ENCODE measurements at places on chromosomes 2 and 18. TPM values are rescaled to one million over a fixed set of nuclear protein-coding genes. Genes with fewer than 3 reads are reported as not detected.

CROCC2 gene
- total RNA-seq, result not detected

LOXHD1 gene
- not detected for total RNA-seq

TLX2 gene
- total RNA-seq, result not detected

ITGA4 gene
- total RNA-seq, result 1.6 TPM

UGT1A8 gene
- not detected for total RNA-seq

C2orf66 gene
- total RNA-seq, result 0.07 TPM

REG3A gene
- total RNA-seq, result not detected

UGT1A7 gene
- not detected for total RNA-seq

LYPD6 gene
- total RNA-seq, result 1.8 TPM

AQP12A gene
- total RNA-seq, result not detected

POMC gene
- total RNA-seq, result 0.28 TPM

PCARE gene
- not detected for total RNA-seq

INHA gene
- total RNA-seq, result not detected

NT5DC4 gene
- total RNA-seq, result not detected

KYNU gene
- total RNA-seq, result 0.07 TPM

RBM43 gene
- 4.3 TPM for total RNA-seq

DNA sequence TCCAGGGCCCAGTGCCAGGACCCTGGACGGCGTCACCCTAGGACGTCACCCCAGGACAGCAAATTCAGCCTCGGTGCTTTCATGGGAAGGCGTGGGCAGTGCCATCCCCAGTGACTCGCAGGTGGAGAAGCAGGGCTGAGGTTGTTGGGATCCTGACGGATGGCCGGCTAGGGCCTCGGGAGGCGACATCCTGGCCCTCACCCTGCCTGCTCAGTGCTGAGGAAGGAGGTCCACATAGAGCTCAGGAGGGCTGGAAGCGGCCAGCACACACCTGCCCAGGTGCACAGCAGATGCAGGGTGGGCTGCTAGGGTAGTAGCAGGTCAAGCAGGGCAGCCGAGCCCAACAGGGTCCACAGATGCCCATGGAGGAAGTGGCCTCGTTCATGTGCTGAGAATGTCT is 482.0 kb upstream of the SALL3 start:
- DNase-seq, result no peak

DNA sequence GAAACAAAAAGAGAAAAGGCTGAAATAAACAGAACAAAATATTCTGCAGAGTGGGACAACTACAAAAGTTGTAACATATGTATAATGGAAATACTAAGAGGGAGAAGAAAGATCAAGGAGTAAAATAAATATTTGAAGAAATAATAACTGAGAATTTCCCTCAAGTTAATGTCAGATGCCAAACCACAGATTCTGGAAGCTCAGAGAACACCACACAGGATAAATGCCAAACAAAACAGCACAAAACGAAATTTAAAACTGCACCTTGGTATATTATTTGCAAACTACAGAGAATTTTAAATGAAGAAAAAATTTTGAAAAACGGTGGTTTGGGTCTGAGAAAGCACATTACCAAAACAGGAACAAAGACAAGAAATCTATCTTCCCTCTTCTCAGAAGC is 1588.9 kb upstream of the TMEFF2 start:
- DNase-seq, result no peak

- no peak for DNase-seq
These were observed 12.4 kb downstream of the IGFBP2 start for GRCh38 chr2:216645636-216645950.

- DNase-seq, result no peak
These were observed 166.9 kb upstream of the KLF7 start for GRCh38 chr2:207332480-207333212.

- DNase-seq, result no peak
These were observed 67.5 kb upstream of the DTNB start for GRCh38 chr2:25740810-25741381.

DNA sequence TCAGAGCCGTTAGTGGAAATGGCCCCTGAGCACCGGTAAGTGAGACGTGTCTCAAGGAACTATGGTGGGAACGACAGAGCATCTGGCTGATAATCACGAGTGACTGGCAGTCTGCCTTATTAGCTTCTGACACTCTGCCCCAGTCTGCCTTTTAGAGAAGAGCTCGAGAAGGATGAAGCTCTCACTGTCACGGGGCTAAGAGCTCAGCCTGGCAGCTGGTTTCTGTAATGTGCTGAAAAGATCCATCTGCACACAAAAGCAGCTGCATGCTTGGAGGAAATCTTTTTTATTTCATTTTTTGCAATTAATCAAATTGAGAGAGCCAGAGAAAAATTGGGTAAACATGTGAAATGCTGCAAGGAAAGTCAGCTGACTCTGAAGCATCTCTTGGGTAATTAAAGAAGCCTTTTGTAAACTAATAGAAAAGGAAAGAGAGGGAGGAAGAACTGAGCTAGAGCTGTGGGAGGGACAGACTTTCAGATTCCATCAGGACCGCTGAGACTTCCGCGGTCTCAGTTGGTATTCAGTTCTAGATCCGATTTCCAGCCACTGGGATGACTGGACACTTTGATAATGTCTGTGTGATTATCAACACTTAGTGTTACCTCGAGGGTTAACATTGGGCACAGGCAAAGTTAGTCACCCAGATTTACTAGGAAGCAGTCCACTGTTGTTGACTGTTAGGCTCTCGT is 24.4 kb downstream of the MBP start:
- no peak for DNase-seq

DNA sequence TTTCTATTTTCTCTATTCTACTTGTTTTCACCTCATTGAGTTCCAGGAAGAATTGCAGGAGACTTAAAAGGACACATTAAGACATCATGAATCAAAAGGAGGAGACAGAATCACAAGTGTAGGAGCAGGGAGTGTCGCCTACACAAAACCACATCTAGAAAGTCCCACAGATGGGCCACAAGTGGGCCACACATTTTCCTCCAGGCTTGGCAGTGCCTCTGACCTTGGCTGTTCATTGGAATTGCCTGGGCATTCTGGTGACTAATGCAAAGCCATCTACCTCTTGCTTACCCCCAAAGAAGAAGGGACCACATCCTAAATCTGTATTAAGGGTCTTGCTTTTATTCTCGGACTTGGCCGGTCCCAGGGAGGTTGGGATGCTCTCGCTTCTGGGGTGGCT is 103.6 kb downstream of the KLHL29 start:
- no peak for DNase-seq

DNA sequence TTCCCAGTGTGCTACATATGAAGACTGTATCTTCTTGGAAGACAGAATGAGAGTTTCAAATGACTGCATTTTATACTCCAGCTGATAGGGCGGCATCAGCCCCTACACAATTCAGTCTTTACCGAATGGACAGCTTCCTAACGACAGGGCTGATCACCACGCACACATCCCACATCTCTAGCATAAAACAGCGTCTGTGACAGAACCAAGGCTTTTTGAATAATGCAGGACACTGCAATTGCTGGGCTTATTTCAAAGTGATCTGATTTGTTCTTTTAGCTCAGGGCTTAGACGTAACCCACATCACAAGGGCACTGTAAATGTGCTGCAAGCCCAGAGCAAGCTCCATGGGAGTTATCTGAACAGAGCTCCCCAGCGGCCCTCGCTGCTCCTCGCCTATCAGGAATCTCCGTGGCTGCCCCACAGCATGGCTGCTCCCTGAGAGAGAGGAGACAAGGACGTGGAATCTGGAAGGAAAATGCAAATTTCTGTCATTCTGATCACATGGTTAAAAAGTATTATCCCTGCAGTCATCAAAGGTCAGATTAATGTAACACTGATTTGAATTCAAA is 158.5 kb upstream of the ALKAL2 start:
- DNase-seq, result no peak

GRCh38 chr18:55508651-55509050 is 79.3 kb downstream of the TCF4 start:
- DNase-seq, result no peak

DNA sequence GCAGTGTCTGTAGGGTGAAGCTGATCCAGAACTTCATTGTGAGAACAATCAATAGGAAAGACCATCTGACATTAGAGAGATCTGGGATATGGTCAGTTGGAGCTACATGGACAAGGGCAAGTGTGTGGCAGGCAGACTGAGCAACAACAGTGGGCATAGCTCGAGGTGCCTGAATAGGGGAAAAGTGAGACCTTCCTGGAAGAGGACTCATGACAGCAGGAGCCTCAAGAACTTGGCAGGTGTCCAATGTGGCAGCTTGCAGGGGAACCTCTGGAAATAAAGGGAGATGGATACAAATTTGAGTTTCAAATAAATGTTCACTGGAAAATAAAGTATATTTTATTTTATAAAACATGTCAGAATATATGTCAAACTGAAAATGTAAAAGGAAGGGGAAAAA is 117.9 kb downstream of the TANC1 start:
- DNase-seq, result no peak

GRCh38 chr18:30359521-30359920 is 683.0 kb downstream of the DSC3 start:
- DNase-seq, result no peak

DNA sequence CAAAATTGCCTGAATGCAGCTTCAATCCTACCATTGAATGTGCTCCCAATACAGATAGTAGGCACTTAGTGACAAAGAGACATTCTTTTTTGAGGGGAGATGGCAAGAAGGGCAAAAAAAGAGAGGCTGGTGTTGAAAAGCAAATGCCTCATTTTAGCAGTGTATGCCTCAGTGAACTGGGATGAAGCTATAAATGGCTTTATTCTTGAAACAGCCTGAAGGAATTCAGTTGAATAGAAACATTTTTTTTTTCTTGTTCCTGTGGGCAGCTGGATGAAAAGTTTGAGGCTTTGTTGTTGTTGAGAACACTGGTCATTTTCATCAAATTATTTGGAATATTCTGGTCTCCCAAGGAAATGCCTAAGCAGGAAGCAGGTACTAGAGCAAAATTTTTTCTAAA is 228.9 kb downstream of the RNF144A start:
- DNase-seq, result no peak

- DNase-seq, result no peak
These were observed 162.5 kb downstream of the RAD51AP2 start for GRCh38 chr2:17355608-17356329.

- DNase-seq, result no peak
These were observed 7.1 kb upstream of the UPP2 start for GRCh38 chr2:158094487-158095092.

DNA sequence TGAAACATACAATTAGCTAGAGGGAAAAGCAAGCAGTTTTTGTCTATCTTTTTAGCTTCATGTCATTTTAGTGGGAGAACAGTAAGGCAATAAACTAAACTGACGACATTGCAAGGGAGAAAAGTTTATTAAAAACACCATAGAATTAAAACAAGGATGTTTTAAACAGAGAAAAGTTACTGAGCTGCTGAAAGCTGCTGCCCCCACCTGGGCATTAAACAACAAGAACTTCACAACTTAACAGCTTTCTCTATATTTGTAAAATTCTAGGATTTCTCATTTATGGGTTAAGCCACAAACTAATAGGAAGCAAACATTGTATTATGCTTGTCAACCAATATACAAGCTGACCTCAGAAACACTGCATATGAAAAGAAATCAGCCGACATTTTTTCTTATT is 289.2 kb downstream of the ERBB4 start:
- DNase-seq, result no peak

DNA sequence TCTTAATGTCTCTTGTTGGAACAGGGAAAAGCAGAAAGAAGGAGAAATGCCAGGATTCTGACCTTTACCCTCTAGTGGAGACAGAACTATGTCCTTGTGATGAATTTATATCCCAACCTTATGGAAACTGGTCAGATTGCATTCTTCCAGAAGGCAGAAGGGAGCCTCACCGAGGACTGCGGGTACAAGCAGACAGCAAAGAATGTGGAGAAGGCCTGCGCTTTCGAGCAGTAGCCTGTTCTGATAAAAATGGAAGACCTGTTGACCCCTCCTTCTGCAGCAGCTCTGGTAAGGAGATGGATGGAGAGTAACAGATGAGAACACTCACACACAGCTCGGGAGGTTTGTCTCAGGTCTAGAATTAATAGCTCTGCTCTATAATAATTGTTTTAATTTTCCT is 552.7 kb upstream of the HNMT start:
- DNase-seq, result no peak

DNA sequence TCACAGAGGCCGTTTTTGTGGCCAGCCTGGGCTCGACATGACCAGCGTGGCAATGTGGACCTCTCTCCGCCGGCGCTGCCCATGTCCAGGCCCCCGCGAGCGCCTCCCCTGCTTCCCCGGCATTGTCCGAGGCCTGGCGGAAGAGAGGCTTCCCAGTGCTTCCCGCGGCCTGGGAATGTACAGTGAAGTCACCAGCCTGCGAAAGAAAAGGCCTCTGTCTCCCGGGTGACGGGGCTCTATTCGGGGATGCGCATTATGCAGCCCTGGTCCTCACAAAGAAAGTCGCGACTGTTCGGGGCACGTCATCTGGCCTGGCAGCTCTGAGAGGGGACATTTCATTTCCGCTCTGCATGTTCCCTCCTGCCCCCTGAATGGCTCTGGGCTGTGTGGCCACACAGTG is 109.2 kb upstream of the AGAP1 start:
- no peak for DNase-seq

- no peak for DNase-seq
These were observed 82.4 kb upstream of the PELI1 start for GRCh38 chr2:64226611-64227010.

- no peak for DNase-seq
These were observed 502.3 kb downstream of the PID1 start for GRCh38 chr2:228768818-228769217.

DNA sequence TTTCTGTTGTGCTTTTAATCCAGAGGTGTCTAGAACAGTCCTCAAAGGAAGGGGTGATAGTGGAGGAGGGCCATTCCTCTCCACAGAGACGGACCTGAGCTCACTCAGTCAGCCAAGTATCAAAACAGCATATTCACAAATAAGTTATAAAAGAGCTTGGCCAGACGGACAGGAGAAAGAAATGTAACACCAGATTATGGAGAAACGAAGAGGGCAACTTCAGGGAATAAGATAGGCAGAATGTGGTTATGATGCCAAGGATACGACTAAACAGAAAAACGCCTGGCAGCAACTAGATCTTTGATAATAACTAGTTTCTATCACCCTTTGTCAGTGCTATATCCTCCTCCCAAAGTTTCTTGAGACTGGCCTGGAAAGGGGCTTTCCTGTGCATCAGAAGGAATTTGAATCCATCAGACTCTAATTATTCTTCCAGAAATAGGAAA is 42.5 kb downstream of the MAP4K3 start:
- no peak for DNase-seq
